GM04504 (cell line): ENCODE measurements at places on chromosomes 7 and 10.

DNA sequence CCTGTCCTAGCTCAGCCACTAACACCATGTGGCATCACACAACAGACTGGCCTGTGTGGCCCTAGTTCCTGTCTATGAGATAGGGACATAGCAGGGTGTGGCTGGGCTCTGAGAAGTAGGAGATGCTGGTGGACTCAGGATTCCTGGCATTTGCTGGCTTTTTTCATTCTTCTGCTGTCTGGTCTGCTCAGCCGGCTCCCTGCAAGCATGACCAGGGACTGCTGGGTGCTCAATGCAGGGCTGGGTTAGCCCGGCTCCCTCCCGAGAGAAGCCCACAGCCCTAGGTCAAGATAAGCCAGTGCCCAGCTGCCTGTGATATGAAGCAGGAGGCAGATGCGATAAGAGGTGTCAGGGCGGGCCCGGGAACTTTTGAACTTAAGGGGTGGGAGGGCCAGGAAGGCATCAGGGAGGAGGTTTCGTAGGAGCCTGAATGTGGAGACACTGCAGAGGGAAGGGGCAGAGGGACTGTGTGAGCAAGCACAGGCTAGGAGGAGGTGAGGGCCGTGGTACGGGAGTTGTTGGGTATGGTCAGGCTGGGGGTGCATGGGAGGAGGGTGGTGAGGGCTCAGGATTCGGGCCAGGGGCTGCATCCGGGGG is 3.5 kb downstream of the AQP1 start:
- DNase-seq: no peak

GRCh38 chr7:134874407-134874806 is 95.0 kb downstream of the CALD1 start:
- DNase-seq: no peak

GRCh38 chr10:128077155-128077875 is 48.9 kb downstream of the MKI67 start:
- DNase-seq: no peak

- no peak for DNase-seq
These were observed 61.5 kb downstream of the C10orf120 start for GRCh38 chr10:122638106-122638505.

DNA sequence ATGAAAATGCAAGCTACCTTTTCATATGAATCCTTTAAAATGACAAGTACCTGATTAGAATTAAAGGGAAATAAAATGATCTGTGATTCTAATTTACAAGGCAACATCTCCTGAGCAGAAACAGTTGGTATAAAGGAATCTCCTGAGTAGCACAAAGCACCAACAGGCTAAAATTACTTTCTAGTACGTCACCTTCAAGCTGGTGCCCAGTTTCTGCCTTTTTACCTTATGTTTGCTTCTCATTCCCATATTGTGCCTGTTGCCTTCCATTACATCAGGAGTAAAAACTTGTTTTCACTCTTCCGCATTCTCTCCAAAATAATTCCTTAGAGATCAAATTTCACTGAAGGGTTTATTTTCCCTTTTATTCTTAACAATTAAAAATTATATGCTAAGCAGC is 587.1 kb upstream of the KCND2 start:
- DNase-seq: no peak

DNA sequence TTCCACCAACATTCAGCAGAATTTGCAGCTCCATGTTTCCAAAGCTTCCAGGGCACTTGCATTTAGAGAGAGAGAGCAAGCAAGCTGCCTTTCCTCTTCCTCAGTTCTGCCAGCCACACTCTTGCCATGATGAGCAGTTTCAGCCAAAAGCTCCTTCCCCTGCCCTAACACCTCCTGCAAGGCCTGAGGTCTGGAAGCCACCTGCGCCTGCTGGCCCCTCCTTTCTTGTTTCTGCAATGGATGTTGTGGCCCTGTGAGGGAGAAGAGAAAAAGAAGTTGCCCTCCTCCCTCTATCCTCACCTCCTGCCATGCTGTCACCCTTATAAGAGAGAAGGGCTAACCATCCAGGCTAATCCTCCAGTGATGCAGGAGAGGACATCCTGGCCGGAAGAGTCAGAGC is 48.7 kb downstream of the IKZF1 start:
- no peak for DNase-seq

DNA sequence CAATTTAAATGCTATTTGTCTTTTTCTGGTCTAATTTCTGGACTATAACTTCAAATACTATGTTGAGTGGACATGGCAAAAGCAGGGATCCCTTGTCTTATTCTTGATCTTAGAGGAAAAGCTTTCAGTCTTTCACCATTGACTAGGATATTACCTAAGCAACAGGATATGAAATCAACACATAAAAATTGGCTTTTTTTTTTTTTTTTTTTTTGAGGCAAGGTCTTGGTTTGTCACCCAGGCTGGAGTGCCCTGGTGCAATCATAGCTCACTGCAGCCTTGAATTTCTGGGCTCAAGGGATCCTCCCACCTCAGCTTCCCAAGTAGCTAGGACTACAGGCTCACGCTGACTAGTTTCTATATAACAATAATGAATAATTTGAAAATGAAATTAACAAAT is 90.8 kb downstream of the JMJD1C start:
- no peak for DNase-seq

GRCh38 chr7:82953324-82954027 is 209.2 kb downstream of the PCLO start:
- DNase-seq: no peak

GRCh38 chr7:3196629-3197400 is 104.2 kb upstream of the SDK1 start:
- no peak for DNase-seq

GRCh38 chr10:43774234-43774769 is 125.6 kb upstream of the ZNF32 start:
- DNase-seq: no peak

- DNase-seq: no peak
These were observed 5.7 kb upstream of the DYNC1I1 start for GRCh38 chr7:95766657-95767056.

DNA sequence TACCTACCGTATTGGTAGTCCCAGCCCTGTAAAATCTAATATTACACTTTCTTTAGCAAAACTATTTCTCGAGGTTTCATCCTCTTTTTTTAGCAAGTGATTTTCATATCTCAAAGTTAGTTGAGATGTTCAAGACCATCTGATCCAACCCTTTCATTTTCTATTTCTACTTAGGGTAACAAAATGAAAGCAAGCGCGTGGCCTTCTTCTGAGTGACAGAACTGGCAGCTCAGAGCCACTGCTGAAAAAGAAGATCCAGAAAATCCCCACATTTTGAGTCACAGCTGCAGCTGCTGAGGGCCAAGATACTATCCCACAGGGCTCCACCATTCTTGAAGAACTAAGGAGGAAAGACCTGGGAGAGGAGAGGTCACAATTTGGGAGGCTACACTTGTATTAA is 24.8 kb upstream of the ZNF800 start:
- no peak for DNase-seq

GRCh38 chr10:122498521-122498920 is 37.2 kb downstream of the HTRA1 start:
- no peak for DNase-seq

- DNase-seq: no peak
These were observed 545.5 kb upstream of the FOXK1 start for GRCh38 chr7:4136501-4137110.

DNA sequence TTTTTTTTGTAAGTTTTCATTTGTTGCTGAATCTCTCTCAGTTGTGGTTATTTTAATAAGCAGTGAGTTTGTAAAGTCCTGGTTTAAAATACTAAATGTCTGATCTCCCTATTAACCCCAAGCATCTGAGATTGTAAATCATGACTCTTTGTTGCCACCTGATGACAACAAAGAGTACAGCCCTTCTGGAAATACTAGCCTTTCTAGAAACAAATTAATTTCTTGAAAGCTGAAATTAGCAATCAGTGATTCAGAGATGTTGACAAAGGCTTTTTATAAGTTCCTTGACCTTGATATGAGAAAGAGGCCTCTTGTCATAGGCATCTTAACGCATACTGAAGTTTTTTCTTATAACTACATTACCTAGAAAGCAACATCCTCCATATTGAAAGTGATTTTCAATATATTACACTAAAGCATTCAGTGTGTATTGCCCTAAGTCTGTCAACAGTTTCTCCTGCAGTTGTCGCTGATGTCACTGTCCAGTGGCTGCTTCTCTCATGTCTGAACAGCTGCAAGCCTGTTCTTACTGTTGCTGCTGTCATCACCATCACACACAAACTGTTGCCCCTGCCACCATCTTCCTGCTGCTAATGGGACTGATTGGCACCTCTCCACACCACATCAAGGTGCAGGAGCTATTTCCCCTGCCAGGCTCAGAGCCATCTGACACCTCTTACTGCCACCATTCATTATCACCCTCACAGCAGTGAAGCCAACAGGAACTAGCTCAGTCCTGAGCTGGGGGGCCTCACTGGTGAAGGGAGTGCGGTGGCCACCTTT is 95.1 kb upstream of the LRGUK start:
- DNase-seq: no peak

DNA sequence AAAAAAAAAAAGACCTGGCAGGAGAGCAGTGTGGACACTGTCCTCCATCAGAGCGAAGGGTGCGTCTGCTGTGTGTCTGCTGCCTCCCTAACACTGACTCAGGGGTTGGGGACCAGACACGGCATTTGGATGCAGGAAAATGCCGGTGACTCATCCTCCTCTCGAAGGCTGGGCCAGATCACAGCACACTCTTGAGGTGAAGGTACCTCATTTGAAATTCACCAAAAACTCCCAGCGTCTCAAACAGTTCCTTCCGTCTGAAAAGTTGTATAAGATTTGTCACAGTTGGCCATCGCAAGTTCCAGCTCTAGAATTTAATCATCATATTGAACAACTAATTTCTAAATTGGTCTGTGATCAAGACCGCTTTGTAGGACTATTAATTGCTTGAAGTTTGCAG is 118.1 kb upstream of the LYZL2 start:
- no peak for DNase-seq

GRCh38 chr7:99196536-99197258 is 11.2 kb downstream of the KPNA7 start:
- no peak for DNase-seq
